ENCODE measurements at places on chromosomes 7 and 10.

- DNase-seq = no peak
Measured at GRCh38 chr7:159158125-159158887, 13.6 kb upstream of the VIPR2 start.

- no peak for DNase-seq
Measured at GRCh38 chr10:82737549-82737948, 862.6 kb downstream of the NRG3 start.

GRCh38 chr10:25177754-25178135 is 2.9 kb downstream of the GPR158 start:
- DNase-seq = peak; percentile 9

DNA sequence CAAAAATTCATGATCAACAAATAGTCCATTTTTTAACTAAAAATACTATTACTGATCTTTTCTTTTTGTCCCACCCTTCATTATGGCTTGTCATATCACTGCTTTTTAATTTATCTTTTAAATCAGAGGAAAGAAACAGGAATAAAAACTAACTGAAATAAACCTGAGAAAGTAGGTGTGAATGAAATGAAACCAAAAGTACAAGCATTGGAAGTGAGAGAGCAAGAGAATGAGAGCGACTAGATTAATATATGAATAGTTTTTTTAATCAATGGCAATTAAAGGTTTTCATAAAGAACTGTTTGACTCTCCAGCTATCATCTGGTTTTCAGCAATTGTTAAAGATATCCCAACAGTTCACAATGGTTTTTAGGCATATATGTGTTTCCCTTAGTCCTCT is 137.8 kb downstream of the SPAG6 start:
- no peak for DNase-seq

GRCh38 chr10:131833446-131834080 is 67.2 kb upstream of the PPP2R2D start:
- no peak for DNase-seq

- DNase-seq = no peak
Measured at GRCh38 chr7:17140406-17140805, 158.0 kb upstream of the AHR start.

DNA sequence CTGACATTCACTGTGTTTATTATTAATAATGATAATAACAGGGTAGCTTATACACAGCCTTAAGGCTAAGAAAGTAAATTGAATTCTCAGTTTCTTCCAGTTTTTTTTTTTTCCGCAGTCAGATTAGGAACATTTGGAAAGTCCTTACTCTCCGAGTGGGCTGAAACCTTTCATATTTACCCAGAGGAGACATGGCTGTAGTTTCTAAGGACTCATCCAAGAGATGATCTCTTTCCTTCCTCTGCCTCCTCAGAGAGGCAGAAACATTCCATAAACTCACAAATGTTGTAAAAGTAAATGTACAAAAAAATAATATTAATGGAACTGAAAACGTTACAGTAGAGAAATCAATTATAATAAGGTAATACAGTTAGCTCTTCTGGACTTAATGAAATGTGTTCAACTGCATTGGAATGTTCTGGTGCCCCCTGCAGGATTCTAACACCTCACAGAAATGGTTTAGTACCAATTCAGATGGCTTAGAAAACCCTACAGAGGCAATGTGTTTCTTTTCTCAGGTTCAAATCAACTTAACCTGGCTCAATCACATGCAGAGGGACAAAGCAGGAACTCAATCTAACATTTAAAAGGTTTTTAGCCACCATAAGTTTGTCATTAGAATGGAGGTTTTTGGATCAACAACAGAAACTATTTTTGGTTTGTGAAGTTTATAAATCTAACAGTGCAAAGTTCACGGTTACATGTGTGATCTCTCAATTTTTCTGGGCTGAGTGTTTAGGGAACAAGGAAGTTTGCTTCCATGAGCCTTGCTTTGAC is 71.7 kb downstream of the ICA1 start:
- peak; percentile 59 for DNase-seq

- DNase-seq = no peak
Measured at GRCh38 chr10:51862149-51862548, 162.8 kb upstream of the CSTF2T start.

GRCh38 chr10:22473044-22473443 is 127.7 kb downstream of the SPAG6 start:
- no peak for DNase-seq

GRCh38 chr10:26384600-26384999 is 53.5 kb upstream of the APBB1IP start:
- no peak for DNase-seq

GRCh38 chr10:26781797-26782196 is 79.0 kb downstream of the ABI1 start:
- no peak for DNase-seq

DNA sequence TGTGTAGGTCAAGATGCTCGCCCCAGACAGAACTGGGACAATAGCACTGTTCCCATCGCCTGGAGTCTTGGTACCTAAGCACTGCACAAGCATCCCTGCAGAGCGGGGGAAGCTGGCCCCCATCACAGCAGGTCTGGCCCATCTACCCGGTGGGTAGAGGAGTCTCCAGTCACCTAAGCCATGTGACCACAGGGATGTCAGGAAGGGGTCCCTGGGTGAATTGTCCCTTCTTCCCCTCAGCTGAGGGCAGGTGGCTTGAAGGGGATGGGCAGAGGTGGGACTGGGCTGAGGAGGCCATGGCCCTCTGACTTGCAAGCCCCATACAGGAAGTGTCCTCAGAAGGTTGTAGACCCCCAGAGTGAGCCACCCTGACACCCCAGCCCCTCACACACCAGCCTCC is 39.7 kb downstream of the FRMPD2 start:
- DNase-seq = no peak

- DNase-seq = no peak
Measured at GRCh38 chr10:132270721-132271457, 36.9 kb downstream of the STK32C start.

DNA sequence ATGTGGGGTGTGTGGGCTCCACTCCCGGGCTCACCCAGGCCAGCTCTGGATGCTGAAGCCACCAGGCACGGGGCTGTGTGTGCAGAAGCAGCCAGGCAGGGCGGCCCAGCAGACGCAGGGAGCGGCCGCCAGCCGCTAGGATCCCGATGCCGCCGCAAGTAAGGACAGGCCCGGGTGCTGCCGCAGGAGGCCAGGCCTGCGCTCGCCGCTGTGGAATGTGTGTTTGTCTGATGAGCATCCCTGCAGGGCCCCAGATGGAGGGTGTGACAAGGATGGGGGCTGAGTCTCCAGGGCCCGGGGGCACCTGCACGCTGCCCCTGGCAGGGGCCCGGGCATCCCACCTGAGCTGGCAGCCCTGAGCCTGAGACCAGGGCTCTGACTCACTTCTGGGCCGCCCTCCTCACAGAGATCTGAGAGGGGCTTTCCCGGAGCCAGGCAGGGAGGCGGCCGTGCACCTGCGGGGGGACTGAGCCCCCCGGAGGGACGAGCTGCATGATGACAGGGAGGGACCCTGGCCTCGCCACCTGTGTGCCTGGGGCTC is 101.5 kb downstream of the FOXL3 start:
- DNase-seq = no peak

- DNase-seq = peak; percentile 24
Measured at GRCh38 chr7:73615886-73616285, 8.4 kb downstream of the MLXIPL start.

DNA sequence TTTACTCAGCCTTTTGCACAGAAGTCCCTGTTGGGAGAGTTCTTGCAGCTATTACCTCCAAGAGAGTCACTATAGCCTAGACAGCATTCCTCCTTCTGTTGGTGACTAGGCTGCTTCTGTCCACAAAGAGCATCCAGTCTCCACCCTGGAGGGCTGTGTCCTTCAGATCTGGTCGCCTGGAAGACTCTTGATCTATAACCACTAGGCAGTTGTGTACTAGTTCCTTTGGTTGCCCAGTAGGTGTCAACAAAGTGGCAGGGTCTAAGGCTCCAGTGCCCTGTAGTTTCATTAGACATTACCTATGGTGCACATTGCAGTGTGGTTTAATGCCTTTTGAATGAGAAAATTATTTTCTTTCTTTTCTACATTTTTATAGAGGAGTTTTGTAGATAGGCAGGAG is 11.3 kb upstream of the AKR1C2 start:
- DNase-seq = peak; percentile 39

- no peak for DNase-seq
Measured at GRCh38 chr7:132368246-132368900, 207.9 kb downstream of the PLXNA4 start.

DNA sequence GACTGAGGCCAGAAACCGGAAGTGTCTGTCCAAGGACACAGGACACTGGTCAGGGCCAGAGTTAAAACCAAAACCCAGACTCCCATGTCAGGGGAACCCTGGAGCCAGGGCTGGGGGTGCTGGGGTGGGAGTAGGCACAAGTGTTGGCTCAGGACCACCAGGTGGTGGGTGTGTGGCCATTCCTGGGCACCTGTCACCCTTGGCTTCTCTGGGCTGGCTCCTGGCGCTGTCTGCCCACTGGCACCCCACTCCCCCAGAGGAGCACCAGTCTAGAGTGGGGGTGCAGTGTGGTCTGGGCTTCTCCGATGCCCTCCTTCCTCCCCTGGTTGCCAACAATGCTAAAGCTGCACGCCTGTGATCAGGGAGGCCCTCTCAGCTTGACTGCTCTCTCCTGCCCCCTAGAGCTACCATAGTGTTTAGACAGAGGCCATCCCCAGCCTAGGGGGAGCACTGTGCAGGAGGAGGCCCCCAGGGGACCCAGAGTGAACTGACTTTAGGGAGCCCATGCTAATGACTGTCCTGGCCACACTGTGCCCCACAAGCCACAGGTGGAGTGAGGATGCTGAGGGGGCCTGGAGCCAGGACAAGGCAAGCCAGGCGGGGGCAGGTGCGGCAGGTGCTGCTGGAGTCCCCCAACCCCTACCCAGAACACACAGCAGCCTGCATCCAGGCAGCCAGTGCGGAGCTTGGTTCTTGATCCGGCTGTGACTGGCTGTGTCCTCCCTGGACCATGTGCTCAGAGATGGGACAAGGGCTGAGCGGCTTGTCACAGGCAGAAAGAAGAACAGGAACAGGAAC is 11.0 kb downstream of the RASGEF1A start:
- peak; percentile 14 for DNase-seq

DNA sequence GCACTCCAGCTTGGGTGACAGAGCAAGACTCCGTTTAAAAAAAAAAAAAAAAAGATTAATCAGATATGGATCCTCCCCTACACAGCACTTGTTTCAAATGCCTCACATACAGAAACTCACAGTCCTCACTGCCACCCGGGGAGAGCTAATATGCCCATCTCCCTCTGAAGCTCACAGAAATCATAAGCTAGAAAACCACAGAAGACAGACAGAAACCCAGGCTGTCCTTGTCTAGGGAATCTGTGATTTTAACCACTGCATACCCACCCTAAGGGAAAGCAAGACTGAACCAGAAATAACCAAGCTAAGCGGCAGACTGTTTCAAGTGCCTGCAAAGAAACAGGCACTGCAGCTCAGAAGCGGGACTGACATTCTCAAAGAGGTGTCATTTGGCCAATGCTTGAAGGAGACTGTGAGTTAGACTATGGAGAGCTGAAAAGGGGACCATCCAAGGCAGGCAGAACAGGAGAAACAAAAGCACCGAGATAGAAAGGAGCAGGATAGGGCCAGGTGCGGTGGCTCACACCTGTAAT is 37.6 kb downstream of the SLC37A3 start:
- DNase-seq = no peak

GRCh38 chr10:49090696-49091380 is 24.5 kb downstream of the VSTM4 start:
- DNase-seq = no peak

GRCh38 chr7:35619863-35620262 is 75.1 kb downstream of the HERPUD2 start:
- no peak for DNase-seq

- DNase-seq = no peak
Measured at GRCh38 chr10:71216751-71217265, 4.4 kb downstream of the UNC5B start.

GRCh38 chr7:55026086-55026790 is 7.4 kb downstream of the EGFR start:
- no peak for DNase-seq

DNA sequence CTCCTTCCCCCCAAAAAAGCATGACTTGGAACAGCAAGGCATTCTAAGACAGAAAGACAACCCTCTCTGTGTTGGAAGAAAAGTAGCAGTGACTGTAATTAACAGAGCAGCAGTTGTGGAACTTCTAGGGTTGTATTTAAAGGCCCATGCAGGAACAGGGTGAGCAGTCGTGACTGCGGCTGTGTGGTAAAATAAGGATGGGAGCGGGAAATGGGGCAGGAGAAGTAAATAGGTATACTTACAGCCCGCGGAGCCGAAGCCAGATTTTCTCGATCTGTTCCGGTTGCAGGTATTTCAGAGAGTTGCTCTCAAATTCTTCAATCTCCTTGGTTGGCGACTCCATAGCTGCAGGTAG is 179 bp downstream of the PDE1C start:
- no peak for DNase-seq

GRCh38 chr10:11204351-11204942 is 186.8 kb downstream of the CELF2 start:
- DNase-seq = no peak

DNA sequence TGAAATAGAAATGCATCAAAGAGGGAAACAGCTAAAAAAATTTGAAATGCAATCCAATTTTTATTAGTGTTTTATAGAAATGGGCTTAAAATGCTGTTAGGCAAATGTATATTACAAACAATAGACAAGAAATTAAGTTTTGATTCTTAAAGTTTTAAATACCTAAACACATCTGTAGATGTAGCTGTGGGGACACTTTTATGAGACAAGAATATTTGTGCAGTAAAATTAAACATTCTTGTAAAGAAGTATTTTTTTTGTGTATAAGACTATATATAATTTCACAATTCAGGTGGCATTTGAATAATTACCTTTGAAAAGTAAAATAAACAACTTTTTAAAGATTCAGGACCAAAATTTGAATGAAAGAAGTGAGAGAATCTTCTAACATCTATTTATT is 1015.9 kb downstream of the REEP3 start:
- DNase-seq = no peak

GRCh38 chr7:11458736-11459483 is 373.1 kb downstream of the THSD7A start:
- DNase-seq = peak; percentile 95

GRCh38 chr7:91843831-91844230 is 36.7 kb downstream of the MTERF1 start:
- DNase-seq = no peak

GRCh38 chr7:126411821-126412383 is 840.8 kb downstream of the GRM8 start:
- DNase-seq = no peak

- peak; percentile 0 for DNase-seq
Measured at GRCh38 chr7:57868771-57869483, 418.9 kb downstream of the ZNF716 start.

GRCh38 chr10:49172061-49172776 is 16.0 kb downstream of the TMEM273 start:
- DNase-seq = no peak

DNA sequence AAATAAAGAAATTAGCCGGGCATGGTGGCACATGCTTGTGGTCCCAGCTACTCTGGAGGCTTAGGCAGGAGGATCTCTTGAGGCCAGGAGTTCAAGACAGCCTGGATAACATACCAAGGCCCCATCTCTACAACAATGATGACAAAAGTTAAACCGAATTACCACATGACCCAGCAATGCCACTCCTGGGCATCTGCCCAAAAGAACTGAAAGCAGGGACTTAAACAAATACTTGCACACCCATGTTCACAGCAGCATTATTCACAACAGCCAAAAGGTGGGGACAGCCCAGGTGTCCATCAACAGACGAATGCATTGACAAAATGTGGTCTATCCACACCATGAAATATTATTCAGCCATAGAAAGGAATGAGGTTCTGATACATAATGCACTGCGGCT is 83.9 kb downstream of the HIP1 start:
- DNase-seq = no peak

Measured in fibroblast of pulmonary artery (primary cell).